Stimulated activated CD8-positive, alpha-beta memory T cell treated with anti-CD3 and anti-CD28 coated beads, Interleukin-4, amount 100 ng/mL, for 48 hours (primary cell): ENCODE measurements at places on chromosomes 7 and 10.
A peak's percentile ranks its signal among the peaks of the same experiment; 100 is the strongest.

GRCh38 chr7:24576171-24577025 lies 3.1 kb downstream of the PALS2 start:
- no peak for DNase-seq

DNA sequence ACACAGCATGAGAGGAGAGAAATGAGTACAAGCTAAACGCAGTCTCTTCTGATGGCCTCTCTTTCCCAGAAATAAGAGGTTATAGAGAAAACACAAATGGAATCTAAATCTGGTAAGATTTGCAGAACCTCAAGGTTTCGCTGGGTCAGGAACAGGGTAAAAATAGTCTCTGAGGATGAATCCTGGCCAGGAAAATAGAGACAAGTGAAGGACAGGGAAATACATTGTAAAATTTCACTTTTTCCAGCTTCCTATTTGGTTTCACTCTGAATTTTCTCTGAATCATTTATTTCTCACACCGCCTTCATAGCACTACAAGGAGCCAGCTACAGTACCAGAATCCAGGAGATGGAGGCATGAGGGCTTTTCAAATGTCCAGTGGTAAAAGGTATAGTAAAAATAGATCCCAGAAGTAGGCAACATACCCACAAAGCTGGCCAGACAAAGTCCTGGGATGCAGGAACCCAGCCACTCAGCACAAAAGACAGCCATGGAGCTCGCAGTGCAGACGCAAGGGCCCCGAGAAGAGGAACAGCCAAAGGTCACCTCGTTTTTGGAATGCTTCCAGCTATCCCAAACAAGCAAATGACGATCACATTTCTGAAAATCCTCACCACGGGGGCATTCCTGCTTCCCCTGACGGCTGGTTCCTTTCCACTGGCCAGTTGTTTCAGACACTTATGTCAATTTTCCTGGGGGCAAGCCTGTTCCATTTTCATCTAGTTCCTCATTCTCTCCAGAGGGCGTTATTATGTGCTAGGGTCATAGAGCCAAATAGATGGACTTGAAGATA lies 21.5 kb upstream of the IKZF1 start:
- no peak for DNase-seq

DNA sequence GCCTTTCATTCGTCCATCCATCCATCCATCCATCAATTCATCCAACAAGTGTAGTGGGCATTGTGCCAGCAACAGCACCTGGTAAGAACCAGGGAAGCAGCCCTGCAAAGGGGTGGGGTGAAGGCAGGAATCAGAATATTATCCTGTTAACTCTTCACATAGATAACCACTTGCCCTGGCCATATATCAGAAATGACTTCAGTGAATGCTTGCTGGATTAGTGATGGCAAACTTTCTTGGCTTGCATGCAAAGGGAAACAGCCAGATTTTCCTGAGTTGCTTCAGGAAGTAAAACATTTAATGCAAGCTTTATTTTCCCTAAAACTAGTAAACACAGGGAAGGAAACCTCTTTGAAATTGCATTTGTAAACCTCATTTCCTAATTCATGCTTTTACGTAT lies 743 bp downstream of the OR2A5 start:
- no peak for DNase-seq

DNA sequence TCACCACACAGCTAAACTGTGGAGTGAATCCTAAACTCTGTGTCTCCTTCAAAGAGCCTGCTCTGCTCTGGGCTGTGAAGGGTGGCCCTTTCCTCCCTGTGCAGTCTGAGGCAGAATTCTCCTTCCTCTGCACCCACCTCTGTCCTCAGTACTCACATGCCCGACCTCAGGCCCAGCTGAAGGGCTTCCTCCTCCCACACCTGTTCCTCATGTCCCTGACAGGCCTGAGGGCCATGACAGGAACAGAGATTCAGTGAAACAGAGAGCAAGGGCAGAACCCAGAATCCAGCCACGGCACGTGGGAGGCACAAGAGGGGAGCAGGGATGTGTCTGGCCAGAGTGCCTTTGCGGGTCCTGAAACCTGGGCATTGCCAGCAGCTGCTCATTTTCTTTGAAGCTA lies 13.9 kb downstream of the CREB3L2 start:
- no peak for DNase-seq

- no peak for DNase-seq
Measured at GRCh38 chr10:44261710-44262455, 123.0 kb downstream of the CXCL12 start.

GRCh38 chr7:74141705-74142104 lies 32.5 kb upstream of the EIF4H start:
- no peak for DNase-seq

DNA sequence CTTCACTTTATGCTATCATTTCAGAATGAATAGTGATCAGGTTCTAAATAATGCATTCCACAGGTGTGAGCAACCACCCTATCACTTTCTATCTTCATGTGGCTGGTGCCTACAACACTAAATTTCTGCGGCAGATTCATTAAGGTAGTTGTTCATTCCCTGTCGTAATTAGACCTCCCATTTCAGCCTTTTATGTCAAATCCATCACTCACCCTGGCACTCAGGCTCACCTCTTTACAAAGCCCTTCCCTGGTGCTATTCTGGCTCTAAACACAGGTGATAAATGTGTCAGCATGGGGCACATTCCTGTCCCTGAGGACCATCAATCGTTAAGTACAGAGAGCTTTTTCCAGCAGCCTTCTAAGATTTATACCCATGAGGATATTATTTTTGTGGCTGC lies 300.0 kb upstream of the C7orf33 start:
- DNase-seq: no peak

DNA sequence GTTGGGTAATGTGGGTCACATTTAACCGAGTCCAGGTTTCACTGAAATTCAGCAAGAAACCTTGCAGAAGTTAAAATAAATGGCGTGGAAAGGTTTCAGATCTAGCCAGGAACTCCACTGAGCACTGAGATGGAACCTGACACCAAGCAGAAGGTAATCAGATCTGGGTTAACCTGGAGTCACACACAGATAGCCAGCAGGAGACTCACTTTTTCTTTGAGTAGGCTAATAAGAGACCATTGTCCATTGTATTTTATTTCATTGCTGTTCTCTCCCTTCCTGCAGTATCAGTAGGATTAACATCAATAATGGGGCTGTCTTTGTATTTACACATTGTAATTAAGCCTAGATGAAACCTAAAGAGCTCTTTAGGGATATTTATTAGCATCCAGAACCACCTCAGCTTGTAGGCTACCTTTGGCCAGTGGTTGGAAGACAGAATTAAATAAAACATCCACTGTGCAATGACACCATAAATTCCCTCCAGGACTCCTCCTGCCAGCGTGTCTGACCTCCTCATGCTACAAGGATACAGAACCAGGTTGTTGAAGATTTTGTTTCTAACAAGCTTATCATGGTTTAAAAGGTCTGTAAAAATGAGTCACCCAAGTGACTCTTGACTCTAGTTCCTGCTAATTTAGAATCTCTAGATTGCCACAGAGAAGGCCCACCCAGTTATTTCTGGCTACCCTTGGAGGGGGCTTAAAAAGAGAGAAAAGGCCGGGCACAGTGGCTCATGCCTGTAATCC lies 151.1 kb downstream of the SORCS1 start:
- no peak for DNase-seq

DNA sequence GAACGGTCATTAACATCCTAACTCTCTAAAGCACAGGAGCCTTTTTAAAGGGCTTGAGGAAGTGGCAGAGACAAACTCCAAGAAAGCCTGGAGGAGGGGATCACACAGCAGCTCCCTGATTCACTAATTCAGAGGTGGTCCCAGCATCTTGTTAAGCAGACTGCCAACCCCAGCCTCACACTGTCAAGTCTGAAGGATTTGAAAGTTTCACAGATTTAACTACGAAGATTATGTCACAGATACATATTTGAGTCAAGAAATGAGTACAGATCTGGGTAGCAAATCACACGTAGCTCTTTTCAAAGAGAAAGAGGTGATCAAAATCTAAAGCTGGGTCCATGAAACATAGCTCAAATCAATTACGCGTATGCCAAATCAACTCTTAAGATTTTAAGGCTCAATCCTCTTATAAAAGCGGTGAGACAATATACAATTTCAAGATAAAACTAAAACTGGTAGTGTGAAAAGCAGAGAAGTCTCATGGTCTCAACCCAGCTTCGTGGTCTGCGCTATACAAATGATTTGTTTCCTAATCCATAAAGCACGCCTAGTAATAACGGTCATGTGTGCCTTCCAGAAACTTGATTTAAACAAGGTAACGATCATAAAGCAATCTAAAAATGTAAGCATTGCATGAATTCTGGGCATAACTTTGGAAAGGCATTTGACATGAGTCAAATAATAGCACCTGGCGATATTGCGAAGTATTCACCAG lies 229.9 kb upstream of the MKLN1 start:
- DNase-seq: no peak

DNA sequence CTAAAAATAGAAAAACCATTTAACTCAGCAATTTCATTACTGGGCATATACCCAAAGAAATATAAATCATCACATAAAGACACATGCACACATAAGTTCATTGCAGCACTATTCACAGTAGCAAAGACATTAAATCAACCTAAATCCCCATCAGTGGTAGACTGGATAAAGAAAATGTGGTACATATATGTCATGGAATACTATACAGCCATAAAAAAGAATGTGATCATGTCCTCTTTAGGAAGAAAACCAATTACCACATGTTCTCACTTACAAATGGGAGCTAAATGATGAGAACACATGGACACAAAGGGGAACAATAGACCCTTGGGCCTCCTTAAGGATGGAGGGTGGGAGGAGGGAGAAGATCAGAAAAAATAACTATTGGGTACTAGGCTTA lies 36.0 kb upstream of the ACBD5 start:
- DNase-seq: no peak

GRCh38 chr10:2543142-2543886 lies 524.0 kb upstream of the PFKP start:
- no peak for DNase-seq

DNA sequence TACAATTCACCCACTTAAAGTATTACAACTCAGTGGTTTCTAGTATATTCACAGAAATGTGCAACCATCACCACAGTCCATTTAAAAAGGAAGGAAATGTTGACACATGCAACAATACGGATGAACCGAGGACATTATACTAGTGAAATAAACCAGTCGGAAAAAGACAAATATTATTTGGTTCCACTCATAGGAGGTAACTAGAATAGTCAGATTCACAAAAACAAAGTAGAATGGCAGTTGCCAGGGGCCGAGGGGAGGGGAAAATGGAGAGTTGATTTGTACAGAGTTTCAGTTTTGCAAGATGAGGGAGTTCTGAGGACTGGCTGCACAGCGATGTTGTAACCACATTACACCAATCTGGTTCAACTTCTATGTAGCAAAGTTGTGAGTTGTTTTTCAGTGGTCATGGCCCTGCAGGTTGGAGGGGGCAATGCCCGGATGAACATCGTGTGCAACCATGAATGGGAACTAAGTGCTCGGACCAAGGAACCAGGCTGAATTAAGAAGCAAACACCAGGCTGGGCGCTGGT lies 17.6 kb upstream of the TNPO3 start:
- no peak for DNase-seq

DNA sequence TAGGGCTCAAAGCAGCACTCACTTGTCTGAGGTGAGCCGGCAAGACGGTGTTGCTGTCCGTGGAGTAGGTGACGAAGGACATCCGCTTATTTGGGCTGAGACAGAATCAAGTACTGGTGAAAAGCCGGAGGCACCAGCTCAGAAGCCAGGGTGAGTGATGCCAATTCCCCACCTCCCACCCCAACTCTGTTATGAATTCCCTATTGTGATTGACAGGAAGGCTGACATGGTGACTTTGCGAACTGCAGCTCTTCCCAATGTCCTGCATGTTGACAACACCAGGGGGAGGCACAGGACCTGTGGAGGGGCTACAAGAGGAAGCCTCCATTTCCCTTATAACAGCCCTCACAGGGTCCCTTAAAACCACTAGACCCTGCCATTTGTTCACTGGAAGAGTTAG lies 52.3 kb upstream of the MSMB start:
- no peak for DNase-seq

- no peak for DNase-seq
Measured at GRCh38 chr10:16297069-16297468, 139.7 kb upstream of the PTER start.

DNA sequence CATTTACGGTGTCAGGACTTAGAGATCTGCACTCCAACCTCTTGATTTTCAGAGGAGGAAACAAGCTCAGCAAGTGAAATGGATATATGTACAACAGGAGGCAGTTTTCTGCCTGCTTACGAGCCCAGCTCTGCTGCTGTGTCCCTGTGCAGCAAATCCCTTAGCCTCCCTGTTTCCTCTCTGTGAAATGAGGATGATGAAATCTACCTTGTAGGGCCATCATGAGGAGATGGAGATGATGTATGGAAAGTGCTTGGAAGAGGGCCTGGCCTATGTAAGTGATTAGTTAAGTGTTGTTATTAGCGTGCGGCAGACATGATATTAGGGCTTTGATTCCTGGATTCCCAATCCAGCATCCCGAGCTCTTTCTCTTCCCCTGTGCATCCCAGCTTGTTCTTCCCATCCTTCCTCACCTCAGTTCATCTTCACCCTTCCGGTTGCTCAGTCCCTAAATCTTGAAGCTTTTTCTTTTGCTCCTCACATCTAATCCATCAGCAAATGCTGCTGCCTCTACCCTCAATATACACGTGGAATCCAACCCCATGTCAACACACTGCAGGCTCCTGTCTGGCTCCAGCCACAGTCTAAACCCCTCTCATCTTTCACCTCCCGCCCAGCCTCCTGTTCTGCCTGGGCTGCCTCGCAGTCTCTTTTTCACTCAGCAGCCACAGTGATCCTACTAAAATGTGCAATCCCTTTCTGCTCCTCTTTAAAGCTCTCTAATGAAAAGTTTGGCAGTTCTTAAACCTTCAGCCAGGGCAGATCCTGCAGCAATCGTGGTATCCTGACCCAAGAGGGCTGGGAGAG lies 113.8 kb downstream of the MARCHF5 start:
- DNase-seq: no peak

- no peak for DNase-seq
Measured at GRCh38 chr7:11749629-11750028, 82.4 kb downstream of the THSD7A start.

GRCh38 chr10:27558612-27559020 lies 54.5 kb downstream of the RAB18 start:
- peak; percentile 30 for DNase-seq

DNA sequence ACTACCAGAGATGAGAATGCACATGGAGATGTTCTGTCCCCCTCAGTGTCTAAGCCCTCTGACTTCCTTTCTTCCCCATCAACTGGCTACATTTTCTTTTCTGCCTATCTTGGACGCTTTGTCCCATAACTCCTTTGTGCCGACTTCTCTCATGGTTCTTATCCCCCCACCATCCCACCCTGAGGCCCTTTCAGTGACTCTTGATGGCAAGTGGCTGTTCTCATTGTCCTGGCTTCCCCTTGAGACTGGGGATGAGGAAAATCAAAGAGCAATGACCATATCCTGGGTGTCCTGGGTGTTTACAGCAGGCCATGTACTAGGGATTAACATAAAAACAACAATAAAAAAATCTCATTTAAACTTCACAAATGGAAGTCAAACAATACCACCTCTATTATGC lies 18.8 kb upstream of the GGCT start:
- DNase-seq: no peak

GRCh38 chr10:88392222-88392621 lies 190.9 kb downstream of the RNLS start:
- DNase-seq: no peak

- DNase-seq: no peak
Measured at GRCh38 chr10:77592510-77592909, 45.1 kb downstream of the KCNMA1 start.

- no peak for DNase-seq
Measured at GRCh38 chr10:94349327-94349726, 13.4 kb downstream of the NOC3L start.

GRCh38 chr10:4831091-4831490 lies 5.1 kb downstream of the AKR1E2 start:
- no peak for DNase-seq
